Activated T-helper 17 cell treated with anti-CD3 and anti-CD28 coated beads, Interleukin-2, amount 50 U/mL, for 72 hours (primary cell): ENCODE measurements at places on chromosomes 1 and 21. TPM values are rescaled to one million over a fixed set of nuclear protein-coding genes. Genes with fewer than 3 reads are reported as not detected.

GRCh38 chr1:221768444-221769066 lies 26.7 kb upstream of the DUSP10 start:
- no peak for ATAC-seq

DNA sequence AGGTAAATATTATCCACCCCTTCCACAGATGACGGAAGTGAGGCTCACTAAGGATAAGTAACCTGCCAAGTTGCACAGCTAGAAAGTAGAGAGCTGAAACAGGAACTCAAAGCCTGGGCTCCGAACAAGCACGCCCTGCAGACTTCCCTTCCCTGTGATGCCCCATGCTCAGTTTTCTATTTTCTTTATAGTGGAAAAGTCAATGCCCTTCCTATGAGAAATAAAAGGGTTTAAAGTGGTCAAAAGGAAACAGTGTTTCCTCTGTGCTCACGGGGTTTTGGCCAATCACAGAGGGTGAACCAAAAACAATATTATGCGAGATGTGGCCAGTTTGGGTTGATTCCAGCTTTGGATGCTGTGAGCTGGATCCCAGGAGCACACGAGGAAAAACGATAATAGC lies 44.5 kb downstream of the DDR2 start:
- no peak for ATAC-seq

- no peak for ATAC-seq
Measured at GRCh38 chr1:208820580-208821212, 576.5 kb upstream of the PLXNA2 start.

DNA sequence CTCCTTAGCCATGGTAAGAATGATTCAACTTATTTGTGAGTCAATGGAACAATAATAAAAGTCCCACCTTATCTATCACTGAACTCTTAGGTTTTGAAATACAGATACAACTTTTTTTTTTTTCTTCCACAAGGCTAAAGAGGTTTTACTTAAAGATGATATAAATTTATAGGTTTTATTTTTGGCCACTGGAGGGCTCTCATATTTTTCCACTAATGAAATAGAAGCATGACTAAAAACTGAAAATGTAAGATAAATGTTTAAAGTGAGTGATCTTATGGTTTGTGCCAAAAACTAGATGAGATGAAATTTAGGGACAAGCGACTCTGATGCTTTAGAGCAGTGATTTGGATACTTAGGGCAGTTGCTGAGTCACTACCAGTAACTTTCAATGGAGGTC lies 499.0 kb downstream of the NUF2 start:
- no peak for ATAC-seq

DNA sequence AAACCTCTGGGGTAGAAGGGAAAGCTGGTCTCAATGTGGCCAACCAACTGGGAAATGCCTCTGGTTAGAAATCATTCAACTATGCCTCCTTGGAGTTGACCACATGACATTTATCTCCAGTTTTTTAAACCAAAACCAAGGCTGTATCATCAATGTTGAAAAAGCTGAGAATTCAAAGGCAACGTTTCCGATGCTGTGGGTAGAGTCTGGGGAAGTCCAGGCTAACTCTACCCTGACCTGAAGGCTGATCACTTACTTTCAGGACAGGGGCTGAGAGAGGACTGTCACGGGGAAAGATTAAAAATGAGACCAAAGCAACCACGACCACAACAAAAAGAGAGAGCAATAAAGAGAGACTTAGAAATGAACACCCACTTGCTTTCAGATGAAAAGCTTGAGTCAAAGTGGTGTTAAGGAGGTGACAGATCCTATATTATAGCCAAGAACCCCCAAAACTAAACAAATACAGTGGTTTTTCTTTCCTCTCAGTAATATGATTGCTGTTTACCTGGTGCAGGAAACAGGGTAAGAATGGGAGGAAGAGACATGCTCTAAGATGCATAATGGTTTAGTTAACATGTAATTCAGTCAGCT lies 90.8 kb upstream of the TNFSF4 start:
- peak; percentile 96 for ATAC-seq

DNA sequence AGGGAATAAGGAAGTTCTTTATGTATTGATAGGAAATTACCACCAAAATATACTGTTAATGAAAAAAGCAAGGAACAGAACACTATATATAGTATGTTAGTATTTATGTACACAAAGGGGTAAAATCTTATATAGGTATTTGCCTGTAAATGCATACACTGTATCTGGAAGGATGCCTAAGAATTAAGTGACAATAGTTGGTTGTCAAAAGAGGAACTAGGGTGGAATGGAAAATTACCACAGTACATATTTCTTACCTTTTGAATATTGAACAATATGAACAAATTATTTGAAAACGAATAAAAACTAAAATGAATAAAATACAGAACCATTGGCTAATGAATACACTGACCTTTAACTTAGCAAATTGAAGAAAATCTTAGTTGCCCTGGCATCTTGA lies 13.6 kb downstream of the ARPC5 start:
- ATAC-seq = no peak

DNA sequence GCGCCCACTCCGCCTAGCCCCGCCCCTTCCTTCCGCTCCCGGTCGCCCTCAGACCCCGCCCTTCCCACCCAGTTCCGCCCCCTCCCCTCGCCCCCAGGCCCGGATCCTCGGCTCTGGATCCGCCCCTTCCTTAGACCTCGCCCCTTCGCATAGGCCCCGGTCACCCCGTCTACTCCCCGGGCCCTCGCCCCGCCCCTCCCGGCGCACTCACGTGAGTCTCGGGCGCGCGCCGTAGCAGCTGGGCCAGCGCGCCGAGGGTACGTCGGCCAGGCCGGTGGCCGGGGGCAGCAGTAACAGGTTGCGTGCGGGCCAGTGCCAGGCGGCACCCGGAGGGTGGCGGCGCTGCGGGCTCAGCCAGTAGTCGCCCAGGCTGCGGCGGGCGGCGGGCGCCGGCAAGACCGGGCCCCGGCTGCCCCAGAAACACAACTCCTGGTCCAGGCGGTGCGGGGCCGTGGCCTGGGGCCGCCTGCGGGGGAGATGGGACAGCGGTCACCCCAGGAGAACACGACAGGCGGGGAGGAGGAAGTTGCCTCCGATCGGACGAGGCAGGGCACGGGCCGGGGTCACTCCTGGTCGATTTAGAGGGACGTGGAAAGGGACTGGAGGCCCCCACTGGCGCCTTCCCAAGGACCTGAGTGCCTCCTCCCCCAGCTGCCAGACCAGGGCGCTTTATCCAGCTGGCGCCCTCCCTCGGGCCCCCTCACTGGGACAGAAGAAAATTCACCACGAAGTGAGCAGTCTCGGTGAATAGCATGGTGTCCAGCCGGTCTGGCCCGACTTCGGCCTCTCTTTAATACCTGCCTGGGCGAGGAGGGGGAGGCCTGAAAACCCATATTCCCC lies 10.7 kb downstream of the FAM229A start:
- peak; percentile 94 for ATAC-seq

- ATAC-seq = no peak
Measured at GRCh38 chr21:33769057-33769456, 126.8 kb downstream of the ITSN1 start.

GRCh38 chr1:40774266-40774998 lies 9.2 kb upstream of the KCNQ4 start:
- peak; percentile 79 for ATAC-seq

GRCh38 chr1:37561133-37562132 lies 4.7 kb downstream of the DNALI1 start:
- peak; percentile 58 for ATAC-seq

- ATAC-seq = no peak
Measured at GRCh38 chr1:20349561-20349960, 58.9 kb downstream of the VWA5B1 start.

DNA sequence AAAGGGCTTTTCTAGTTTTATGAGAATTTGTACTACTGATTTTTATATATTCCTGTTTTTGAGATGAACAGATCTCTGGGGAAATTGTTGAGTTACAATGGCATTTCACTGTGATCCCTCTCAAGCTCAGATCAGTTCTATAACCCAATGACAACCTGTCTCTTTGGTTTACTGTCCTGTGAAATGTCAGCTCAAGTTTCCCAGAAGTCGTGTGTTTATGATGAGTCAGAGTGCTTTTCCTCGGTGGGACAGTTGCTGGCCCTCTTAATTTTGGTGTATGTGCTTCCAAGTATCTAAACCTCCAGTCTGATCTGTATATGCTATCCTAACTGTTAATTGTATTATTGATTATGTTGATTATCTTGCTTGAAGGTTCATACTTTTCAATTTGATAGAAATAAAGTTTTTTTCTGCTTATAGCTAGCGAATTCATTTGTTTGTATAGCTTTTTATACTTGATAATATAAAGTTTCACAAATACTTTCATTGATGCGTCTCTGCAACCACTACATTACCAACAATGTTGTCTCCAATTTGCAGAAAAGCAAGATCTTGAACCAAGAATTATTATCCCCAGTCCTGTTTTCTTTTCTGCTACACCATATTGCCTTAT lies 77.5 kb upstream of the DNAJC6 start:
- peak; percentile 30 for ATAC-seq

- ATAC-seq = no peak
Measured at GRCh38 chr1:181202986-181203555, 114.6 kb downstream of the IER5 start.

DNA sequence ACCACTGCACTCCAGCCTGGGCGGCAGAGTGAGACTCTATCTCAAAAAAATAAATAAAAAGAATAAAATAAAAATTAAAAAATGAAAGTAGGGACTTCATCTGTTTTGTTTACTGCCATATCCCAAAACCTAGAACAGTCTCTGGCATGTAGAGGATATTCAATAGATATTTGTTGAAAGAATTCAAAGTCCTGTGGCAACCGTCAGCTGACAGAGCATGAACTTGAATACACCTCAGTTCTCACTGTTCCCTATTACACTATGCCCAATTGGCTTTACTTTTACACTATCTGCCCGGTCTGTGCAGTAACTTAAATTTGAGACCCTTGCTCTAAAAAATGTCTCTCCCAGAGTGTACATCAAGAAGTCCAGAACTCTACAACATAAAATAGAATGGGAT lies 46.2 kb downstream of the PRDX6 start:
- no peak for ATAC-seq

DNA sequence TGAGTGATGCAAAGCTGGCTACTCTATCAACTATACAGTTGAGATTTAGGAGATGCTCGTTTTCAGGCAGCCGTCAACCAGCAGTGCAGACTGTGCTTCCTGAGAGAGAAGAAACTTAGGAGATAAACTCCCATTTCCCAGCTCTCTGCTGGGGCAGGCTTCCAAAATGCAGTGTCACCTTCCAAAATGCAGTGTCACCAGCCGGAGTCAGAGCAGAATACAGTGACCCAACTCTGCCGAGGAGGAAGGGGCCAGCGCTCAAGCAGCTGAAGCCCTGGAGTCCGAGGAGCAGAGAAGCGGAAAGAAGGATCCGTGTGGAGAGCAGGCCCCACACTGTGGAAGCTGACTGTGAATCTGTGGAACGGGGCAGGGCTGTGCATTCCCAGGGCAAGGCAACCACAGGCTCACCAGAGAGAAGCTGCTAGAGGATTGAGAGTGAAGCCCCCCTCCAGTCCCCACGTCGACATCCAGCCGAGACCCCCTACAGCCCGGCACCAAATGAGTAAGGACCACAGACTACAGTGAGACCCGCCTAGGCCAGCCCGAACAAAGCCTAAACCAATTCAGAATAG lies 703 bp upstream of the KRTAP12-1 start:
- ATAC-seq = no peak

DNA sequence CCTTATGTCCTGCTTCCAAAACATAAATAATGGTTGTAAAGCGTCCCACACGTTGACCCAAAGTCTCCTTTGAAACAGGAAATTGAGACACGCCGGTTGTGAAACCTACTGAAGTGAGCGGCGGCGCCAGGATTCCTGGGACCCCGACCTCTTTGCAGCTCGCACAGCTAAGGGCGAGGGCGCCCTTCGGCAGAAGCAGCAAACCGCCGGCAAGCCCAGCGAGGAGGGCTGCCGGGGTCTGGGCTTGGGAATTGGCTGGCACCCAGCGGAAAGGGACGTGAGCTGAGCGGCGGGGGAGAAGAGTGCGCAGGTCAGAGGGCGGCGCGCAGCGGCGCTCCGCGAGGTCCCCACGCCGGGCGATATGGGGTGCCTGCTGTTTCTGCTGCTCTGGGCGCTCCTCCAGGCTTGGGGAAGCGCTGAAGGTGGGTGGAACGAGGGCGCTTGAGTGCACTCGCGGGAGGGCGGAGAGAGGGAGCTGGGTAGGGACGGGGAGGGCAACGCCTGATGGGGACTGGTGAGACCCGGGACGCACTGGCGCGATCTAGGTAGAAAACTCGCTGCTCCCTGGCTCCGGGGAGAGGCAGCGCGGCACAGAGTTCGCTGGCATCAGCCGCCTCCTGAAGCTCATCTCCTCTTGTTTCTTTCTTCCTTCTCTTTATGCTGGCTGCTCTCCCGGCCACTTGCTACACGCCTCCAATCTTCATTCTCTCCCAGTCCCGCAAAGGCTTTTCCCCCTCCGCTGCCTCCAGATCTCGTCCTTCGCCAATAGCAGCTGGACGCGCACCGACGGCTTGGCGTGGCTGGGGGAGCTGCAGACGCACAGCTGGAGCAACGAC lies at the start of gene CD1D:
Gene CD1D (plus strand): TSS at position 155 of the 836 bp plus-strand sequence. CDS start 207 bp downstream, at position 362.
- peak; percentile 28 for ATAC-seq

DNA sequence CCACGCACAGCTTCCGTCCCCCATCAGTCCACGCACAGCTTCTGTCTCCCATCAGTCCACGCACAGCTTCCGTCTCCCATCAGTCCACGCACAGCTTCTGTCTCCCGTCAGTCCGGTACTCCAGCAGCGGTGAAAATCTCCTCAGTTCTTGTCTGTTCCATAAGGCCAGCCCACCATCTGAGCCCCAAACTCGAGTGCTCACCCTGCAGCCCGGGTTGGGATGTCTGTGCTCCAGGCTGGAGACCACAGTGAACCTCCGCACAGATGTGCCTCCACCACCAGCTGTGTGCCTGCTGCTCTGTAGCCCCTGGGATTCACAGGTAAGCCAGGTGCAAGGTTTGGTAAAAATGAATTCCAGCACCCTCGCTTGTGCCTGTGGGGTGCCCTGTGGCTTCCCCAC lies 258.6 kb downstream of the NPHP4 start:
- no peak for ATAC-seq

DNA sequence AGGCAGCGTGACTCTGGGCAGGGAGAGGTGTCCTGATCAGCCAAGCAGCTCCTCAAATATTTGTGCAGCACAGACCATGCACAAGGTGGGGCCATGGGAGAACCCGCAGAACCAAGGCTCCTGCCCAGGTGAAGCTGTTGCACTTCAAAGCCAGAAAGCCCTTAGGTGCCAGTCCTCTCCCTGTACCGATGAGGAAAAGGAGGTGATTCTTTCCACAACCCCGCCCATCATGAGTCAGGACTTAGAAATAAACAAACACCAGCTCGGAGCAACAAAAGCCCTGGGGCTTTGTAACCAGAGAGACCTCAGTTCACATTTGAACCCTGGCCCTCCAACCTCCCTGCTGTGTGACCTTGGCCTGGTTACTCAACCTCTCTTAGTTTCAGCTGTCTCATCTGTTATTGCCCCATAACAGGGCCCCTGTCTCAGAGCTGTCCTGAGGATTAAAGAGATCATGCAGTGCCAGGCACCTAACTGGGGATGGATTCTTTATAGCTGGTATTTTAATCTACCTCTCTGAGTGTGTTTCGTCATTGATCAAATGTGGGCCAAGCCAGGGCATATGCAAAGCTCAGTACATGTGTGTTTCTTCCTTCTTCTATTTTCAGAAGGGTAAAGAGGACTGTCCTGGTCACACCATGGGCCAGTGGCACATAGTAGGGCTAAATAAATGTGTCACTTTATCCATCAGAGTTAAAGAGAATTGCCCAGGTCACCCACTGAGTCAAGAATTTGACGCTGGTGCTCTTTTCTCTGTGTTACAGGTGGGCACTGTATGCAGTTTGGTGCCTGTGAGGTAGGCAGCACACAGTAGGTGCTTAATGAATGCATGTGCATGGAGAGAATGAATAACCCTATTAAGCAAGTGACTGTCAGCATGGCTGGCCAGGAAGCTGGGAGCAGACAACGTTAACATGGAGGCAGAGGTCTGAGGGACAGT lies 1.4 kb downstream of the LDLRAD1 start:
- no peak for ATAC-seq

MIER1 gene
- total RNA-seq = 60.0 TPM

AMPD1 gene
- not detected for total RNA-seq

RNF11 gene
- total RNA-seq = 23.6 TPM

SUSD4 gene
- 0.11 TPM for total RNA-seq

FAM72C gene
- 11.8 TPM for total RNA-seq
